ENCODE measurements at places on chromosomes 13 and 19.

DNA sequence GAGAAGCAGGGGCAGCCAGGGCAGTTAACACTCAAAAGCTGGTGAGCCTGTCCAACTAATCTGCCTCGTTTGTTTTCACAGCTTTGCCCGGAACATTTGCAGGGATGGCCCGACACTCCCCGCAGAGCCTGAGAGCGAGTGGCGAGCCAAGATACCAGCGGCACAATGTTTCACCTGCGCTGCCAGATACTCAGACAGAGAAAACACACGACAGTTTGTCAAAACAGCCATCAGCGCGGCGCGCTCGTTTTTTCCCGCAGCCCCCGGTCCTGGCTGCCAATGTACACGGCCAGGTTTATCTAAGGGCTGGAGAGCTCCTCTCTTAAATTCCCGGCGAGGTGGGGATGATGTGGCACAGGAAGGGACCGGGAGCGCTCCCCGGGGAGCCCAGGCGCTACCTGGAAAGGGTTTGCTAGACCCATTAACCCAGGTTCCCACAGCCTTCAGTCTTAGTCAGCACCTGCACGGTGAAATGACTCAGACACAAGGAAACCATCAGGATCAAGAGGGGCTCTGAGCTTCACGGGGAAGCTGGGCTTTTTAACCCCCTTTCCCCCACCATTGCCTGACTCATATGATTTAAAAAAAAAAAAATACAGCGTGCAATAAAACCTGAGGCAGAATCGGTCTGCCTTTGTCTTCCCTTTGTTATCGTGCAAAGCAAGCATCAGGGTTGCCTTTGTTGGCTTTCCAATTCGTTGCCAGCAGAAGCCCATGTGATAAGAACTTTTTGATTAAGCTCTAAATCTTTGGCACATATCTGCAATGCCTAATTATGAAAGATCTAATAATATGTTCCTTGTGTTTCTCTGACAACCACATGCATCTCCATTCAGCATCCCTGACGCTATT, 186.2 kb downstream of the EFNB2 start:
- no peak for DNase-seq

DNA sequence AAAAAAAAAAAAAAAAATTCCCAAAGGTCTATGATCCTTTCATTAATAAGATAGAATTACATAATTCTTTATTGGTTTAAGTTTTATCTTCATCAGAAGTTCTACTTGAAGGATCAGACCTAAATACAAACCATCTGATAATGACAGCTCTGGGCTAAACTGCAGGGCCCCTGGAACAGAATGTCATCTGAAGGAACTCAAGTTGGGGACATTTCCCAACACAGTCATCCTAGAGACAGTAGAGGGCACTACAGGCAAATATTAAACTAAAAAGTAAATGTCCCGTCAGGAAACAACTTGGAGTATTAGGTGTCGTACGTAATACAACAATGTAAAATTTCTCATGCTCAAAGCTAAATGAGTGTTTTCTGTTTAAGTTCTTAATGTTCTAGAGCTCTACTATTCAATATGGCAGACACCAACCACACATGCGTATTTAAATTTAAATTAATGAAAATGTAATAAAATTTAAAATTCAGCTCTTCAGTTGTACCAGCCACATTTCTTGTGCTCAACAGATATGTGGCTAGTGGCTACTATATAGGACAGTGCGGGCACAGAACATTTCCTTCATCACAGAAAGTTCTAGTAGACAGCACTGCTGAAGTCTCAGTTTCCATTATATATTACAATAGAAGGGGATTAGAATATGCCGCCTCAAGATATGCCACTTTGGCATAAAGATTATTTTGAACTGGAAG, 21.8 kb upstream of the NAXD start:
- no peak for DNase-seq

GRCh38 chr13:54733639-54734038, 1705.0 kb downstream of the OLFM4 start:
- DNase-seq = no peak

GRCh38 chr13:99861771-99862170, 109.8 kb downstream of the ZIC5 start:
- DNase-seq = no peak

- DNase-seq = no peak
Observed at GRCh38 chr13:74794582-74794981, 660.4 kb upstream of the KLF12 start.

DNA sequence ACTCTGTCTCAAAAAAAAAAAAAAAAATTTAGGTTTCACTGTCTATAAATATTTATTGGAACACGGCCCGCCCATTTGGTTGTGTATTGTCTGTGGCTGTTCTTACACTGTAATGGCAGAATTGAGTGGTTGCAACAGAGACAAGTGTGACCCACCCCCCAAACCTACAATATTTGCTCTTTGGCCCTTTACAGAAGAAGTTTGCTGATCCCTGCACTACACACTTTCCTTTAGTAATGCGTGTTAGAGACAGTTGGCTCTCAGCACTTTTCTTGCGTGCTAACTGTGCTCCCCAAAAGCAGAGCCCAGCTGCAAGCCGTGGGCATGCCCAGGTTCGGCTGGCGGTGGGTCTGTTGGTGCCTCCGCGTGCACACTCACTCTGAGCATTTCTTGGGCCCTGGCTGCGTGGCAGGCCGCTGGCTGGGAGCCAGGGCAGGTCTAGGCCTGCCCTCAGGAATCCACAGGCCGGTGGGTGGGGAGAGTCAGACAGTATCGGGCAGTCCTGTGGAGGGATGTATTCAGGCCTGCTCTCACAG, 72.6 kb downstream of the SIPA1L3 start:
- no peak for DNase-seq

- no peak for DNase-seq
Observed at GRCh38 chr13:59666504-59666903, 497.2 kb downstream of the DIAPH3 start.

GRCh38 chr19:3161453-3161852, 17.1 kb upstream of the S1PR4 start:
- no peak for DNase-seq

- peak; percentile 13 for DNase-seq
Observed at GRCh38 chr19:41646589-41647204, 19.8 kb upstream of the CEACAM4 start.

DNA sequence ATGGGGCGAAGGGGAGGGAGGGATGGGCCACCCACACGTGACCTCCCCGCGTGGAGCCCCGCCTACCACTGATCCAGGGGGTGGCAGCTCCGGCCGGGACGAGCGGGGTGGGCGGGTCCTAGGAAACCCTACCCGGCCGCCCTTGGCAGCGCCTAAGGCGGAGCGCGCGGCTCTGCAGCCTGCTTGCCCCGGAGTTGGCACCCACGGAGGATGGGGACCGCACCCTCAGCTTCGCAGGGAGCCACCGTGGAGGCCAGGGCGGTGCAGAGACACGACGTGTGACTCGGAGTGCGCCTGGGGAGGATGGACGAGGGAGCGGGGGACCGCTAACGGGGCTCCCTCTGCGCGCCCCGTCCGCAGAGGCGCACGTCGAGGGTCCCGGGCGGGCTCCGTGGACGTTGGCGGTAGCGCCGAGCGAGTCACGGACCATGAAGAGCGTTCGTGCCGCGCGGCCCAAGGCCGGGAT, at the start of gene RGS9BP:
Gene RGS9BP, plus strand, starts transcription at position 129 of the 466 bp plus-strand sequence. CDS start 416 bp downstream, outside the sequence.
- peak; percentile 49 for DNase-seq

DNA sequence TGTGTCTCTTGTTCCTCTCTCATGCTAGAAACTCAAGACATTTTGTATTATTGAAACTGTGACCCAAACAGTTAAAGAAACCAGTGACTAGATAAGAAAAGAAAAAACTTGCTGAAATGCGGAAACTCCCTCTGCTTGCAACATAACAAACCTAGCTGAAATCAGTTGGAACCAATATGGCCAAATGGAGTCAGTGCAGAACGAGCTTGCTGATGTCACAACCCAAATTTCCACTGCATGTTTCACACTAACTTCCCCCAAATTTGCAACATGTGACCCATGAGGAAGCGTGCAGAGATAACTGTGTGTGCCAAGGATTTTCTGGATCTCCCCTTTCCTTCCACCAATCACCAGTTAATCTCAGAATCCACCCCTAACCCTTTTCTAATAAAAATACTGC, 208.0 kb downstream of the DLEU7 start:
- DNase-seq = no peak

DNA sequence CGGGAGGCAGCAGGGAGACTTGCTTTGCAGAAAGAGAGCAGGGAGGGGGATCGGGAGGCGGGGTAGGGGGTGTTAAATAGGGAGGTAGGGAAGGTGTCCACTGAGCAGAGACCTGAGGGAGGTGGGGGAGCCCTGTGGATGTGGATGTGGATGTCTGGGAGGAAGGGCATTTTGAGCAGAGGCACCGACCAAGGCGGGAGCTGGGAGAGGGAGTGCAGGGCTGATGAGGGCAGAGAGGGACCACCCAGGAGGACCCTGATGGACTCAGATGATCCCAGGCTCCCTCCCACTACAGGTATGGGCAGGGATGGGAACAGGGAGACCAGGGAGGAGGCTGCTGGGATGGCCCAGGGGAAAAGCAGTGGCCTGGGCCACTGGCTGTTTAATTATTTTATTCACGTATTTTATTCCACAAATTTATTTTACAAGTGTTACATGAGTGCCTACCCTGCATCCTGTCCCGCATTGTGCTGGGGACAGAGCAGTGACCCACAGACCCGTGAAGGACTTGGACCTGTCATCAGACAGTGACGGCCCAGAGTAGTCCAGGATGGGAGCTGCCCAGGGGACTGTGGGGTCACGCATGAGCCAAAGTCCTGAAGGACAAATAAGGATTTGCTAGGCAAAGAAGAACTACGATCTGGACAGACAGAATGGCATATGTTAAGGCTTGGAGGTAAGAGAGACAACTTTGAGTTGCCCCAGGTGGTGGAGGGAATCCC, 5.3 kb downstream of the GRAMD1A start:
- no peak for DNase-seq

- DNase-seq = no peak
Observed at GRCh38 chr13:99421758-99422585, 79.3 kb upstream of the TM9SF2 start.

DNA sequence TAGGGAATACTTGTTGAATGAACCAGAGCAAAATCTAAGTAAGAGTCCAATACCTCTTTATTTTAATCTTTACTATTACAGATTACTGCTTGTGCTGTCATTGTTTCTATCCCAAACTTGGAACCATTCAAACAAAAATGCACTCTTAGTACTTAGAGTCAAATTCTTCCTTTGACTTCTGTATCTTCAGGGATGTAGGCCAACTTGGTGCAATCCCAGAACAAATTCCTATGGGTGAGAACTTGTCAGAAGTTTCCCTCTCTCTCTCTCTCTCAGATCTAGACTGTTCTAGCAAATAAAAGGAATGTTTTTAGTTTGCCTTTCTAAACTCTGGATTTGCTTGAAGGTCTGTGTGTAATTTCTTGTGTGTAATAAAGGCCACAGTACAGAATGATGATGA, 329.0 kb upstream of the TMTC4 start:
- no peak for DNase-seq

- DNase-seq = no peak
Observed at GRCh38 chr19:6061376-6062130, 48.7 kb downstream of the RFX2 start.

DNA sequence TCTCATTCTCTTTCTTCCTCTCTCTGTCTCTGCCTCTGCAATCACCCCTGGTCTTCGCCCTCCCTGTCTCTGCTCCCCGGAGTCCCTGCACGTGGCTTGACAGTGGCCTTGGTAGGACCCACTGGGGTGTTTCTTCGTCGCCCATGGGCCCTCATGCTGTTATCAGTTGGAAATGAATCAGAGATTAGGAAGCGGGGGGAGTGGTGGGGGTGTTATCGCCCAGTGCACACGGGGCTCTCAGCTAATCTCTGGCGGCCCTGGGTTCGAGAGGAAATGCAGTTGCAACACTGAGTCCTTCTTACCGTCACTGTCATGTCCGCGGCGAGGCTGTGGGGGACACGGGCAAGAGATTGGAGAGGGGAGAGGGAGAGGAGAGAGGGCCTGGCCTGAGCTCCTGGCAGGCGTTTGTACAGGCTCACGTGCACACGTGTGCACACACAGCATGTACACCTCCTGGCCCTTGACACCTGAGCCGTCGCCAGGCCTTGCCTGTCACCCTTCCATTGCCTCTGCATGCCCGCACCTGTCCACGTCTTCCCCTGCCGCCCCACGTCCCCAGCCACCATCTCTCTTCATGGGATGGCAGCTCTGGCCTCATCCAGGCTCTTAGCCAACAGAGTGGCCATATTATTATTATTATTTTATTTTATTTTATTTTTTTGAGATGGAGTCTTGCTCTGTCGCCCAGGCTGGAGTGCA, 37.8 kb upstream of the SLC7A10 start:
- DNase-seq = no peak

DNA sequence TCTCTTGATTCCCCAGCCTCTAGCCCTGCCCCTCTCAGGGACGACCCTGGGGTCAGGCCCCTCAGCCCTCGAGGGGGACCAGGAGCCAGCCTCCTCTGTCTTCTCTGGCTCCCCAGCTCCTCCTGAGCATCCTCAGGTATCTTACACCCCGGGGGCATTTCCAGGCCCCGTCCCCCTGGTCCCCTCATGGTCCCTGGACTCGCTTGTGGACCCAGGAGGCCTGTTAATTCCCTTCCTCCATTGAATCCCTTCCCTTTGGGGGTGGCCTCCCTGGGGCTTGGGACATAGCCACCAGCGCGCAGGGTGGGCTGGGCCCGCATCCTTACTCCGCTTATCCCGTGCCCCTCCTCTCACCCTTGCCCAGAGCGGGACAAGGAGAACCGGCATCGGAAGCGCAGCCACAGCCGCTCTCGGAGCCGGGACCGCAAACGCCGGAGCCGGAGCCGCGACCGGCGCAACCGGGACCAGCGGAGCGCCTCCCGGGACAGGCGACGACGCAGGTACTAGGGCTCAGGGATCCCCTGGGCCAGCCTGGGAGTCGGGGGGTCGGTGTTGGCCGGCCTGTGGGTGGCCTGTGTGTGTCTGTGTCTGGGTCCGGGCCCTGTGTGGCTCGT, 4.1 kb downstream of the U2AF2 start:
- DNase-seq = no peak

DNA sequence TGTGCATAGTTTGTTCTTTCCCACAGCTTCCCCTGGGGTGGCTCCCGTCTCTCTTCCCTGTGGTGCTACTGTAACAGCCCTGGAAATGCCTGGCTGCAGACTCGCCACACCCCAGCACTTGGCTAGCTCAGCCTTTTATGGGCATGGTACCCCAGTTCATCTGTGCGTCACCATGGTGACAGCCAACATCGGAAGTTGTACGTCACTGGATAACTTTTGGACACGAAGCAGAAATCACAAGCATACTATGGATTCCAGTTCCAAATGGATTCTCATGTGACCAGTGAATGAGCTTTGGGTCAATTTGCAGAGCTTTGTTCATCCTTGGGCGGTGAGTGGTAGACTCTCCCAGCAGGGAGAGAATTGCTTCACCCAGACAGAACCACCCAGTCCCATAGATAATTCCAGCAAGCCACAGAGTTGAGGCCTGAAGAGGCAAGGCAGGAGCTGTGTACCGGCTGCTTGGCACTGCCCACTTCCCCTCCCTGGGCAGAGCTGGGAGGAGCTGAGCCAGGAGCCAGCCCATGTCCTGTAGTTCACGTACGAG, 54.4 kb downstream of the COL4A2 start:
- no peak for DNase-seq

All from activated CD4-positive, alpha-beta T cell treated with anti-CD3 and anti-CD28 coated beads, Interleukin-2, amount 50 U/mL, for 4 hours (primary cell).